ENCODE measurements at places on chromosomes 5 and 9.

GRCh38 chr5:35804201-35804653 lies 52.5 kb upstream of the IL7R start:
- no peak for DNase-seq

- no peak for DNase-seq
Measured at GRCh38 chr9:80649496-80649895, 1039.9 kb downstream of the TLE1 start.

GRCh38 chr5:68332080-68332451 lies 116.5 kb downstream of the PIK3R1 start:
- DNase-seq: no peak

GRCh38 chr9:738209-738915 lies 103.1 kb upstream of the DMRT1 start:
- DNase-seq: no peak

- no peak for DNase-seq
Measured at GRCh38 chr9:121989010-121989409, 104.1 kb downstream of the TTLL11 start.

DNA sequence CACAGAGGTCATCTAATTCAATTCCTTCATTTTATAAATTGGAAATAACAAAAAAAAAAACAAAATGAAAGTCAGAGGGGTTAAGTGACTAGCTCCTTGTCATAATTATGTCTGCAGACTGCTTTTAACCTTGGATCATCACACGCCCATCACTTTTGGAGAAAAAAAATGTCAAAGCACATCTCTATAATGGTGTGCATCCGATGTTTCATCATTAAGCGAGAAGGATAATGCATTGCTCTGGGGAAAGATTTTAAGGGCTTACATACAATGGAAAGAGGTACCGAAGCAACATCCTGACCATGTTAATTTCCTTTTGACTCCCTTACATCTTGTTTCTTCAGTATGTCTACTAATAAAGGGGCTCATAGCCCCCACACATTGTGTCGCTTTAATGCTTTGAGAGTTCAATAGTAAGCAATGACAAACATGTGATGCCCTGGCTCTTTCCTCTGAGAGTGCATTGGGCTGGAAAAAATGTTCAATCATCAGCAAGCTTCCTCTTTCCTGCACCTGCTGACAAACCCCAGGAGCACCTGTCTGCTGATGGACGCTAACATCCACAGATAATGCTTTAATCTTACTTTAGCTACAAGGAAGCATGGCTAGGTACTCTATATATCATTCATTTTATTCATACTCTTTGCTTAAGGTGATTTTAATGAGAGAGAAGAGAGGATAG lies 242.2 kb downstream of the SMARCA2 start:
- no peak for DNase-seq

GRCh38 chr5:98927242-98927988 lies 1.4 kb downstream of the CHD1 start:
- DNase-seq: peak; percentile 24

DNA sequence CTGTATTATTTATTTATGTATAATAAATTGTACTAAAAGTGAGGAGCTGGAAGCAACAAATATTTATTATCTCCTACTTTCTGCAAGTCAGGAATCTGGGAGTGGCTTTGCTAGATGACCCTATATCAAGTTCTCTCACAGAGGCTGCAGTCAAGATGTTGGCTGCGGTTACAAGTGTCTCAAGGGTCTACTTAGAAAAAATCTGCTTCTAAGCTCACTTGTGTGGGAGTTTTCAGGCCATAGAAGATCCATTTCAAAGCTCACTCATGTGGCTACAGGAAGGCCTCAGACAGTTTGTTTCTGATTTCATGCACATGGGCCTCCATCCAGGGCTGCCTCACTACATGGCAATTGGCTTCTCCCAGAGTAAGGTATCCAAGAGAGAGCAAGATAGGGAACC lies 551.1 kb downstream of the CAAP1 start:
- no peak for DNase-seq

- peak; percentile 10 for DNase-seq
Measured at GRCh38 chr9:129698254-129698757, 32.9 kb downstream of the PRRX2 start.

- DNase-seq: no peak
Measured at GRCh38 chr5:124736805-124737188, 9.6 kb downstream of the ZNF608 start.

DNA sequence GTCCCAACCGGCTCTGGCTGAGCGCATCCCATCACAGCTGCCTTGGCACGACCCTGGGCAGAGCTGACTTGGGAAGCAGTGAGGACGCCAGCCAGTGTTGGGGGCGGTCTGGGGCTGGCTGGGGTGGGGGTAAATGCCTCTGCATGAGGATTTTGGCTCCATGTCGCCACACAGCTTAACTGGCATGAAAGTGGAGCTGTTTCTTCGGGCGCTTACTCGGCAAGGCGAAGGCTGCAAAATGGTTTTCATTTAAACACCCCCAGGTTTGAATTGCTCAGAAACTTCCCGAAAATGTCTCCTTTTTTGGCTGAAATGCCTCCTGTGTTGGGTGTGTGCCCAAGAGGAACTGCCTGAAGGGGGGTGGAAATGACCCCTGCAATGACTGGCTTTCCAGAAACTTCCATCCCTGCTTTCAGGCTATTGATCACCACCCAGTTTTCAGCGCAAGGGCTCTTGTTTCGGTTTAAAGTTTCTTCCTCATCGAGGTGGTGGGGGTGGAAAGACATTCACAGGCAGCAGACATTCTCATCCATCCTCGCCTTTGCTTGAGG lies 38.3 kb downstream of the PTGES start:
- no peak for DNase-seq

DNA sequence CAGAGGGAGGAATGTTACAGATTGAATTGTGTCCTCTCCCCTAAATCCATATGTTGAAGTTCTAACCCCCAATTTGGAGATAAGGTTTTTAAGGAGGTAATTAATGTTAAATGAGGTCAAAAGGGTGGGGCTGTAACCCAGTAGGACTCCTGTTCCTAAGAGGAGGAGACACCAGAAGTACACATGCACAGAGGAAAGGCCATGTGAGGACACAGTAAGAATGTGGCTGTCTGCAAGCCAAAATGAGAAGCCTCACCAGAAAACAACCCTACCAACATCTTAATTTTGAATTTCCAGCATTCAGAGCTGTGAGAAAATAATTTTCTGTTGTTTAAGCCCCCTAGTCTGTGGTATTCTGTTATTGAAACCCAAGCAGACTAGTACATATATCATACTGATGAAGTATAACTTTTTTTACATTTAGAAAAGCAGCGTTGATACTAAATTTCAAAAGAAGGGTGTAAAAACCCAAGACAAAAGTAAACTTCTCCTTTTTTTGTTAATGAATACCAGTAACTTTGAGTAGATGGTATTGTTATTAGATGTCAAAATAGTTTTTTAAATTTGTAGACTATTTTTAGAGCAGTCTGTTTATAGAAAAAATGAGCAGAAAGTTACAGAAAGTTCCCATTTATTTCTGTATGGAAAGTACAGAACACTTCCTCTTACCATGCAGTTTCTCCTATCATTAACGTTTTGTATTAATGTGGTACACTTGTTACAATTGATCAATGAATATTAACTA lies 25.1 kb downstream of the RNF180 start:
- no peak for DNase-seq

- no peak for DNase-seq
Measured at GRCh38 chr9:94875300-94876020, 149.0 kb downstream of the AOPEP start.

- DNase-seq: no peak
Measured at GRCh38 chr5:80191991-80192398, 63.9 kb downstream of the SERINC5 start.

DNA sequence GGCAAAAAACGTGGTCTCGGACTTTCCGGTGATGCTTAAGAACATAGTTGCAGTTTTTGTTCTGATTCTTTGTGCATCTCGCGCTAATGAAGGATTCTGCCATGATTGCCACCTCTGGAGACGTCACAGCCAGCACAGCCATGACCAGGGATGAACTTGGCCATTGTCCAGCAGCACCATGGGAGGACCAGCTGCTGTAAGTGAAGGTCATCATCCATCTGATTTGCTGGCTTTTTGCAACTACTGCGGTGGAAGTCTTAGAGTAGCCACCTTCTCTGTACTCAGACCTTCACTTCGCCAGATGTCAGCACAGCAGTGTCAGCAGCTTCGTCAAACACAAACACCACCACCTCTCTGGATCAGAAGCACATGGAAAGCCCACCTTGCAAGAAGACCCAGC lies 45.7 kb downstream of the NSUN2 start:
- no peak for DNase-seq

- DNase-seq: no peak
Measured at GRCh38 chr5:91486638-91487037, 103.5 kb upstream of the ARRDC3 start.

DNA sequence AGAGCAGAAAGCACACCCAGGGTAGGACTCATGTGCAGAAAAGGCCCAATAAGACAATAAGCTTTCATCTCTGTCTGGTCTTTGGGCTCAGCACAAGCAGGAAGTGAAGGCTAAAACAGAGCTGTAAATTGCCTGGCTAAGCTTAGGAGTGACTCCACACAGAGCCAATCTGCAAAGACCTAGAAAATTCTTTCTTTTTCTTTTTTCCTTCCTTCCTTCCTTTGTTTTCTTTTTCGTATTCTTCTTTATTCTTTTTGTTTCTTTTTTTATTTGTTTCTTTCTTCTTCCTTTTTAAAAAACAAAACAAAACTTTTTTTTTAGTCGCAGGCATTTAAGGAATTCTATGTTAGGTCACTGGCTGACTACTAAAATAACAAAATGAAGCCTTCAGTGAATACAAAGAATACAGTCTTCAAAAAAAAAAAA lies 12.2 kb downstream of the SLC35A4 start:
- DNase-seq: no peak

- DNase-seq: no peak
Measured at GRCh38 chr5:116858705-116859333, 284.2 kb upstream of the SEMA6A start.

DNA sequence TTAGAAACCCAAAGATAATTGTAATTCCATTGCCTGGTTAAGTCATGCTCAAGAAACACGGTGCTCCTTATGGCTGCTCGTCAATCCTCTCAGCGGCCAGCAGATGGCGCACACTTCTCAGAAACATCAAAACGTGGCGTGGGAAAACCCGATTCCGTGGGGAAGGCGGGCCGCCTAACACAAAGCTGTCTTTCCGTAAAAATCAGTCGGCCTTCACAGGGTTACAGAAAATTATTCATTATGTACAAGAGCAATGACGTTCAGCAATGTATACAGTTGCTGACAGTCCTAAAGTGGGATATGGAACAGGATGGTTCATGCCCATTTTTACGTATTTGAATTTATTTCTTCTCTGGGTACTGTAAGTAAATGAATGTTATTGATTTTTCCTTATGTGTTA lies 83.5 kb downstream of the PDE4D start:
- DNase-seq: peak; percentile 45

GRCh38 chr9:124286292-124286931 lies 28.7 kb downstream of the NEK6 start:
- DNase-seq: peak; percentile 53

GRCh38 chr5:143782588-143783386 lies 29.2 kb upstream of the HMHB1 start:
- DNase-seq: no peak

- no peak for DNase-seq
Measured at GRCh38 chr5:15267966-15268365, 232.0 kb upstream of the FBXL7 start.

GRCh38 chr5:63811961-63812360 lies 150.3 kb downstream of the HTR1A start:
- DNase-seq: no peak

DNA sequence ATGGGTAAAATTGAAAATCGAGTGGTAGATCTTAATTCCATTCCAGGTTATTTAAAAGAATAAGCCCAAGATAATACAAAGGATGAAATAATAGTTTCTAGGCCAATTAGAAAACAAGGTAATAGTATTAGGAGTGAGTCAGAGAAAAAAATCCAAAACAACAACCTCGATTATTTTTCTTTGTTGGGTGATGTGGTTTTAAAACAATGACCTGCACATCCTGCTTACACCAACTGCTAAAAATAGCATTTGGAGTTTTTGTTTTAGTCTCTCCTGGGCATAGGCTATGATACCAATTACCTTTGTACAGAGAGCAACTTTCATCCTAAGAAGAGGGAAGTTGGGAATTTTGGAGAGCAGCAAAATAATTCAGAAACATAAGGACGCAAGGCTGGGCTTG lies 101.7 kb upstream of the MYO10 start:
- no peak for DNase-seq

GRCh38 chr5:124561451-124561850 lies 185.0 kb downstream of the ZNF608 start:
- DNase-seq: no peak

GRCh38 chr5:2708132-2708531 lies 43.3 kb downstream of the IRX2 start:
- DNase-seq: no peak

DNA sequence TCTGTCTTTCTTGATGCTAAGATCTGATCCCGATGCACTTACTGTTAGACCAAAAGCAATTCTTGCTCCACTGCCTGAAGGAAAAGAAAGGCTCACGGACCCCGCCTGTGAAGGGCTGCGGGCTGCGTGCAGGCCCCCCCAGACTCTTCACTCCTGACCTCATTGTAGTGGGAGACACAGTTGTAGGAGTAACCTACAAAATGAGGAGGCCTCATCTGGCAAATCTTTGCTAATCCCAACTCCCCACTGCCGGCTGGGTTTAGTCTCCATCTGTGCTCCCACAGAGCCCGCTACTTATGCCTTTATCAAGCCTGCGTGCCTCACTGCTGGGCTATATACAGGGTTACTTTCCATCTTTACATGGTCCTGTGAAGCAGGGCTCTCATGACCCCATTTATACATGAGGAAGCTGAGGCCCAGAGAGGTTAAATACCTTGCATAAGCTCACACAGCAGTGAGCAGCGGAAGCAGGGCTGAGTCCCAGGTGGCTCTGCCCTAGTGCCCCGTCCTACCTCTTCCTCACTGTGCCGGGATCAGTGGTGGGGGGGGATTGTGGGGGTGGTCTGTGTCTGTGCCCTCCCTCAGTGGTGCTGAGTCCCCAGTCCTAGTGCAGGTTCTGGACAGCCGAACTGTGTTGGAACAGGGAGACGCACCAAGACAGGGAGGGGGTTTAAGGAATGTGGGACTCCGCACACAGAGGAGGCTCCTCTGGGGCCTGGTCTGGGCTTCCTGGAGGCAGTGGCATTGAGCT lies 43.9 kb upstream of the RNF130 start:
- DNase-seq: no peak

DNA sequence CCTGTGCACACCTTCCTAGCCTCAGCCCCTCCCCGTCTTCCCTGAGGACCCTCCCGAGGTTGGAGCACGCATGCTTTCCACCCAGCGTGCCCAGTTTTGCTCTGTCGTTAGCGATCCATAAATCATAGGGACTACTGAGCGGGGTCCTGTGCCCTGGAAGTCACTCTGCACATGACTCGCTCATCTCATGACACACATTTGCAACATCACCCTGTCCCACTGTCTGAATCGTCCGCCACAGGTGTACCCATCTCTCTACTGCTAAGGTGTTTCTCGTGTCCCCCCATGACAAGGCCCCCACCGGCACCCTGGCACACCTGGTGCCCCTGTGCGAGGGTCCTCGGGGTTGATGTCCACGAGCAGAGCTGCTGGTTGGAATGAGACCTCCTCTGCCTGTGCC lies 69.0 kb upstream of the BARHL1 start:
- no peak for DNase-seq

DNA sequence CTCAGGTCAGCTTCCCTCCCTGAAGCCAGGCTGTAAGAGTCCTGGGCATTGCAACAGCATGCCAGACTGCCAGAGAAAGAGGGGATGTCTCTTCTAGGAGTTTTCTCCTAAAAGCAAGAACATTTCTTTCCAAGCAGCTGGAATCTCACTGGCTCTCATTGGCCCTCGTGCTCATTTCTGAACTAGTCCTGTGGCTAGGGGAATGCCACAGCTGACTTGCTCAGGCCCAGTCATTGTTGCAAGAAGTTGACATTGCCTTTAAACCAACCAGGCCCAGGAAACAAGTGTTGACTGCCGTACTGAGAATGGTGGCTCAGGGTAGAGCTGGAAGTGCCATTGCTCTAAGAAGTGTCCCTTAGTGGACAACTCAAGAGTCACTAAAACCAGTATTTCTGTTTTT lies 15.0 kb upstream of the CEP120 start:
- no peak for DNase-seq

Measured in stimulated activated CD4-positive, alpha-beta T cell treated with anti-CD3 and anti-CD28 coated beads, Interleukin-1b, Interleukin-23, amount 100 ng/mL, for 24 hours (primary cell).